ENCODE measurements at places on chromosomes 13 and 19. TPM values are rescaled to one million over a fixed set of nuclear protein-coding genes. Genes with fewer than 3 reads are reported as not detected.

VSTM2B gene
- not detected for polyA plus RNA-seq

CLEC11A gene
- polyA plus RNA-seq = 4.9 TPM

SCEL gene
- polyA plus RNA-seq = 0.79 TPM

AXL gene
- 55.7 TPM for polyA plus RNA-seq

HSPB6 gene
- polyA plus RNA-seq = 0.46 TPM

SPTBN4 gene
- polyA plus RNA-seq = 0.52 TPM

CEACAM19 gene
- polyA plus RNA-seq = 4.3 TPM

RTBDN gene
- polyA plus RNA-seq = not detected

LILRB1 gene
- polyA plus RNA-seq = not detected

ZIC2 gene
- not detected for polyA plus RNA-seq

LGALS7B gene
- polyA plus RNA-seq = 687 TPM

CLN5 gene
- polyA plus RNA-seq = 18.6 TPM

Data from foreskin keratinocyte (primary cell).